Stomach (tissue), 19 donors: ENCODE measurements at places on chromosomes 7 and 10. TPM values are rescaled to one million over a fixed set of nuclear protein-coding genes. Genes with fewer than 3 reads are reported as not detected.

The PRRT4 gene
- total RNA-seq: not detected

The ABCC2 gene
- under 0.01 TPM for total RNA-seq

The NAT16 gene
- total RNA-seq: not detected

The PHKG1 gene
- not detected for total RNA-seq

The PILRB gene
- total RNA-seq: 141 TPM

The IFIT1B gene
- total RNA-seq: not detected

The BUB3 gene
- total RNA-seq: 132 TPM

The MYPN gene
- 0.37 TPM for total RNA-seq

The FXYD4 gene
- total RNA-seq: not detected

GRCh38 chr7:23333671-23334246 lies 34.6 kb downstream of the MALSU1 start:
- peaks cover 40% of the 10 kb centered on the region for H3K27me3 ChIP-seq
- peak overlapping the region; percentile 17 for H3K27ac ChIP-seq
- H3K36me3 ChIP-seq: no peaks in the 10 kb centered on the region
- peaks cover 23% of the 10 kb centered on the region for H3K4me1 ChIP-seq
- H3K4me3 ChIP-seq: no peak overlapping the region

DNA sequence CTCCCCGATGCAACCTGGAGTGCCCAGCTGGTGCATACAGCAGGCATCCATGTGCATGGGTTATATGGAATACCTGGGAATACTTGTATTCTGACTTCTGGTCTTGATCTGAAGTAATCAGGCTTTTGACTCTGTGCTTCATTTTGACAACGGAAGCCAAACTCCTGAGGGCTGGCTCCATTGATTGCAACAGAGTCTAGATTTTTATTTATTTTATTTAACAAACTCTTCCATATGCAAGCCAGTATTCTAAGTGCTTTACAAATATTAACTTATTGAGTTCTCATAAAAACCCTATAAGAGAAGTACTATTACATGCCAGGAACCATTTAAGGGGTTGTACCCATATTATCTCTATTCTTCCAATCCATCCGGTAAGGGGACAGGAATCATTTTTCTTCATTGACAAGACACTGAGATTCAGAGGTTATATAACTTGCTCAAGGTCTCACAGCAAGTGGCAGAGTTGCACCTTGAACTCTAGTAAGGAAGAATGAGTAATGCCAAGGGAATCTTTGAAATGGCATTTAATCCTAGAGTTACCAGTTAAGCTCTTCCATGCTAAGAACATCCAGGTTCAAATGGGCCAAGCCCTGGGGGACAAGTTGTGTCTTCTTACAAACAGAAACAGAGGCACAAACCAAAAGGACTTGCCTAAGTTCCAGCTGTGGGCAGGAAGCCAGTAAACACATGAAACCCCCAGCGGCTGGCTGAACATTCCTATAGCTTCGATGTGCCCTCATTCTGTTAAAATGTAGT lies 241.0 kb downstream of the WDR11 start:
- no peaks in the 10 kb centered on the region for H3K36me3 ChIP-seq
- DNase-seq: no peak
- no peaks in the 10 kb centered on the region for H3K27me3 ChIP-seq
- H3K27ac ChIP-seq: no peak overlapping the region
- H3K4me3 ChIP-seq: no peak overlapping the region

DNA sequence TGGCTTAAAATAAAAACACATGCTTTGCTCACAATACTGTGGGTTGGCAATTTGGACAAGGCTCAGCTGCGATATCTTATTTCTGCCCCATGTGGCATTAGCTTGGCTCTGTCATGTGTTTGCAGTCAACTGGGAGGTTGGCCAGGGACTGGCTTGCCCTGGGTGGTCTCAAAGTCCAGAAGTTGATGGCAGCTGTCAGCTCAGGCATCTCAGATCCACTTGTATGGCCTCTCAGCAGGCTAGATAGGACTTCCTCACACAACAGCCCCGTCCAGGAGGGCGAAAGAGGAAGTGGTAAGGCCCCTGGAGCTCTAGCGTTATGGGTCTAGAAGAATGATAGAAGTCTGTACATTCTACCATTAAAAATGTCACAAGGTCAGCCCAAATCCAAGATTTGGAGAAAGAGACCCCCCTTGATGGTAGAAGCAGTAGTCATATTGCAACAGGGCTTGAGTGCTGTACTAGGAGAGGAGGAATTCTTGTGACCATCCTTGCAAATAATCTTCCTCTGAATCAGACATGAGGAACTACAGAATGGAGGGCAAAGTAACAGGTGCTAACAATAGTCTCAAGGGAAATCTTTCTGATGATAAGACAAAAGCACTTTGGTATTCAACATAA lies 166.2 kb downstream of the FAM107B start:
- no peaks in the 10 kb centered on the region for H3K36me3 ChIP-seq
- no peak overlapping the region for H3K27ac ChIP-seq
- H3K4me3 ChIP-seq: no peak overlapping the region
- DNase-seq: peak; percentile 31

DNA sequence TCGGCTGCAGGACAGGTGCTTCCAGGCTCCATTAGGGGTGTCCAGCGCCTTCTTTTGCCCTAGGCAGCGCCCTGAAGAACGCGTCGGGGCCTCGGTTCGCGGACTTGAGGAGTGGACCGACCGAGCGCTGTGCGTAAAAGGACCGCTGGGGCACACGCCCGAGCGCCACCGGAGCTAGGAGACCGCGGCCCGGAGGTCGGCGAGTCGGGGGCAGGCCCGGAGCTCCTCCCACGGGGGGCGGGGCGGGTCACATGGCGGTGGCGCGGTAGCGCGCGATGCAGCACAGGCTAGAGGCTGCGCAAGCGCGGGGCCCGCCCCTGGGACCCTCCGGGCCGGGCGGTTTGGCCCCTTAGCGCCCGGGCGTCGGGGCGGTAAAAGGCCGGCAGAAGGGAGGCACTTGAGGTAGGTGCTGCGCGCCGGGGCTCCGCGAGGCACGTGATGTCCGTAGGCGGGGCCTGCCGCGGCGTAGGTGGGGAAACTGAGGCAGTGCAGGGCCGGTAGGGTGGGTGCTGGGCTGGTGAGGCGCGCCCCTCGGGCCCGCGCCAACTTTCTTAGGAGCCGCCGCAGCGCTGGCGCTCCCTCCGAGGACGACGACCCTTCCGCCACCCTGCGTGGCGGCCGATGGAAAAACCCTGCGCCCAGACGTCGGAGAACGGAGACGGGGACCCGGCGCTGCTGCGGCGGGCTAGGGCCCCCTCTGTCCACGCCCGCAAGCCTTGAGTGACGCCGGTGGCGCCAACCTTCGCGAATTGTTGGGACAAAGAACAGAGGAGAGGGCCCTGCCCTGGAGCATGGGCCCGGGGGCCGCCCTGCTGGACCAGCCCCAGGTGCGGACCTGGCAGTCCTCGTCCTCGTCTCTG lies at the start of gene PRXL2A:
TSS of gene PRXL2A (plus strand) at position 310 of the 860 bp plus-strand sequence. CDS start 11,917 bp downstream, outside the sequence.
- peak; percentile 81 for DNase-seq
- H3K4me3 ChIP-seq: peak within 1 kb of the TSS; percentile 72
- no peaks in the 10 kb centered on the region for H3K36me3 ChIP-seq
- H3K27me3 ChIP-seq: peaks cover 14% of the 10 kb centered on the region

- no peaks in the 10 kb centered on the region for H3K27me3 ChIP-seq
- H3K4me3 ChIP-seq: no peak overlapping the region
- no peak for DNase-seq
- H3K36me3 ChIP-seq: no peaks in the 10 kb centered on the region
- H3K4me1 ChIP-seq: no peaks in the 10 kb centered on the region
Measured at GRCh38 chr7:18693406-18693805, 197.9 kb downstream of the HDAC9 start.

DNA sequence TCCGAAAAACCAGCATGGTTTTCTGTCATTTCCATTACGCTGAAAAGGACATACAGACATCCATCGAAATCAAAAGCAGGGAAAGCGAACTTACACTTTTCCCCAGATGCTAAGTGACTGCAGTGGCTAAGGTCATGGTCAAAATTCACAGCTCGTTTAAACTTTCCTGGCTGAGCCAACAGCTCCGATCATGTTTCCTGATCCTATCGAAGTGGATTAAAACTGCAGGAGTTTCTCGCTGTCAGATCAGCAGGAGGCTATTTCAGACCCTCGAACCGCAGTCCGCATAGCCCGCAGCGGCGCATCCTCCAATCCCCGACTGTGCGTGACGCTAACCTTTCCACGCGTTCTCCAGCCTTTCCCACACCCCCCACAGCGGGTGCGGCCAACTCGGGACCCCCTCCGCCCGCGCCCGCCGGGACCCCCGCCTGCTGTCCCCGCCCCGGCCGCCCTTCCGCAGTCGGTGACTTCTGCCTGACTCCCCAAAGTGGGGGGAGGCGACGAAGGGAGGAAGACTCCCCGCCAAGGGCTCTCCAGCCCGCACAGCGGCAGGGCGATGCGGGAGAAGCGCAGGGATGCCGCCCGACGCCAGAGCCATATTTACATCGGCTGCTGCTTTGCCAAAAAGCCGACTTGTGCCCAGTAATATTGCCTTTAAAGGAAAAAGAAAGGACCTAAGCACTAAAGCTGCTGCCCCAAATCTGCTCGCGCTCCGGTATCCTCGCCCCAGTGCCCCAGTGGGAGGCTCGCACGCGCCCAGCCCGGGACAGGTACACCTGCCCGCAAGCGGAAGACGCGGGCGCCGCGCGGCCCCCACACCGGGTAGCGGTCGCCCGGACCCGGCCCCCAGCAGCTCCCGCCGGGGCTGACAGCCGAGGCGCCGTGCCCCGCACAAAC lies 1.2 kb downstream of the PIP4K2A start:
- no peaks in the 10 kb centered on the region for H3K27me3 ChIP-seq
- peak overlapping the region; percentile 95 for H3K4me3 ChIP-seq
- peak overlapping the region; percentile 88 for H3K27ac ChIP-seq
- H3K4me1 ChIP-seq: no peaks in the 10 kb centered on the region
- no peaks in the 10 kb centered on the region for H3K36me3 ChIP-seq

DNA sequence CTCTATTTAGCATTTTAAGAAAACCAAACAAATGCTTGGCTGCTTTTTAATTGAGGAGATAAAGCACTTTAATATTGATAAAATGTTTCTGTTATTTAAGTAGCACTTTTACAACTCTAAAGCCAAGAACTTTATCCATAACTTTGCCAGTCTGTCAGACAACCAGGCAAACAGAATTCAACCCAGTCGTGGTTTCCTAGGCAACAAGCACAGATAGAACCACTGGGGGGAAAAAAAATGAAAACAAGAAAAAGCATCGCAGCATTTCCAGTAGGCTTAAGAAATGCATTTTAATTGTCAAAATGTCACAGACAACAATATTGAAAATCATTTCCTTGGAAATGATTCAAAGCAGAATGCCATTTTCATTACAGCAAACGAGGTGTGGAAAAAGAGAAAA lies 323.4 kb downstream of the PARD3 start:
- no peaks in the 10 kb centered on the region for H3K27me3 ChIP-seq
- H3K27ac ChIP-seq: no peak overlapping the region
- H3K36me3 ChIP-seq: no peaks in the 10 kb centered on the region
- no peak for DNase-seq
- no peak overlapping the region for H3K4me3 ChIP-seq

DNA sequence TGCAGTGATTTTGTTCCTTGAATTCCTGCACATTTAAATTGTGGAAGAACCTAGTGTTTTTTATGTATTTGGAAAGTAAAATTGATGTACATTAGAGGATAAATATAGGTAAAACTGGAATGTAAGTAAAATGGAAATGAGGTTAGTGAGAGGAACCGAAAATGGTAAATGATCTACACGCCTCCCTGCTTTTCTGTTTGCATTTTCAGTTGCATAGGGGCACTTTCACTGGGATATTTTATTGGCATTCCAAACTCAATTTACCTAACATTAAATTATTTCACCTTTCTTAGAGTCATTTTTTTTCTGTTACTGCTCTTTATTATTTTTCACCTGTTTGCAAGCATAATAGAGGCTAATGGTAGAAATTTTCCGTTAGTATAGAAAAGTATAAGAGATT lies 8.0 kb downstream of the CDK13 start:
- H3K27ac ChIP-seq: no peak overlapping the region
- no peak for DNase-seq
- H3K27me3 ChIP-seq: no peaks in the 10 kb centered on the region
- no peak overlapping the region for H3K4me3 ChIP-seq
- H3K36me3 ChIP-seq: no peaks in the 10 kb centered on the region

GRCh38 chr10:102298899-102299298 lies 53.6 kb downstream of the GBF1 start:
- H3K27ac ChIP-seq: no peak overlapping the region
- no peaks in the 10 kb centered on the region for H3K27me3 ChIP-seq
- peaks cover 31% of the 10 kb centered on the region for H3K4me1 ChIP-seq
- H3K36me3 ChIP-seq: peaks cover 3% of the 10 kb centered on the region

- no peak for DNase-seq
- H3K4me3 ChIP-seq: no peak overlapping the region
- H3K27ac ChIP-seq: no peak overlapping the region
- H3K4me1 ChIP-seq: no peaks in the 10 kb centered on the region
- no peaks in the 10 kb centered on the region for H3K36me3 ChIP-seq
- H3K27me3 ChIP-seq: no peaks in the 10 kb centered on the region
Measured at GRCh38 chr10:116826803-116827202, 22.5 kb upstream of the ENO4 start.

GRCh38 chr7:121456785-121457359 lies 60.8 kb upstream of the FAM3C start:
- no peak overlapping the region for H3K4me3 ChIP-seq
- H3K4me1 ChIP-seq: no peaks in the 10 kb centered on the region
- no peak for DNase-seq
- no peaks in the 10 kb centered on the region for H3K27me3 ChIP-seq
- H3K36me3 ChIP-seq: no peaks in the 10 kb centered on the region
- no peak overlapping the region for H3K27ac ChIP-seq

GRCh38 chr10:124211921-124212320 lies 118.5 kb upstream of the CHST15 start:
- no peak for DNase-seq

GRCh38 chr7:49432254-49432653 lies 341.2 kb upstream of the VWC2 start:
- no peak for DNase-seq
- H3K36me3 ChIP-seq: no peaks in the 10 kb centered on the region
- no peaks in the 10 kb centered on the region for H3K4me1 ChIP-seq
- no peak overlapping the region for H3K4me3 ChIP-seq
- no peak overlapping the region for H3K27ac ChIP-seq

GRCh38 chr10:130761788-130762301 lies 549.7 kb downstream of the TCERG1L start:
- H3K4me3 ChIP-seq: no peak overlapping the region
- DNase-seq: no peak
- H3K36me3 ChIP-seq: no peaks in the 10 kb centered on the region
- H3K27ac ChIP-seq: no peak overlapping the region
- H3K27me3 ChIP-seq: no peaks in the 10 kb centered on the region

DNA sequence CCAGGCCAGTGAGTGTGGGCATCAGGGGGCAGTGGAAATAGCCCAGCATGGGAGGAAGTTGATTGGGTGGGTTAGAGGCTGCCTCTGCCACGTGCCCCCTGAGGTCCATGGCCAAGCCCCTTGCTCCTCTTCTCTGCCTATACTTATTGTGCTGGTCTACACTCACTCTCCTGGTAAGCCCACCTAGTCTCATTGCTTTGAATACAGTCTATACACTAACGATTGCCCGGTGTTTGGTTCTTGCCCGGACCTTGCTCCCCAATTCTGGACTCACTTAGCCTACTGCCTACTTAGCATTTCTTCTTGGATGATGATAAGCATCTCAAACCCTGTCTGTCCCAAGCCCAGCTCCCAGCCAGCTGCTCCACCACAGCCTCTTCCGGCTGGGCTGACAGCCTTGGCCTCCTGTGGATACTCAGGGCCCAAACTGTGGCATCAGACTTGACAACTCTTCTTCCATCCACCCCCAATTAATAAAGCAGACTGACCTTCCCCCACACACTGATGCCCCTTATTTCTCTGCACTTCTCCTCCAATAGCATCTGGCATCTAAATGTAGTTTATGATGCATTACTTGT lies 10.1 kb downstream of the LRRC18 start:
- H3K36me3 ChIP-seq: no peaks in the 10 kb centered on the region
- no peaks in the 10 kb centered on the region for H3K4me1 ChIP-seq
- no peak for DNase-seq
- H3K27me3 ChIP-seq: no peaks in the 10 kb centered on the region
